Esophagus squamous epithelium (tissue), 5 donors: ENCODE measurements at places on chromosomes 4 and X.

GRCh38 chr4:151700566-151701316 lies 60.1 kb downstream of the GATB start:
- DNase-seq: no peak

DNA sequence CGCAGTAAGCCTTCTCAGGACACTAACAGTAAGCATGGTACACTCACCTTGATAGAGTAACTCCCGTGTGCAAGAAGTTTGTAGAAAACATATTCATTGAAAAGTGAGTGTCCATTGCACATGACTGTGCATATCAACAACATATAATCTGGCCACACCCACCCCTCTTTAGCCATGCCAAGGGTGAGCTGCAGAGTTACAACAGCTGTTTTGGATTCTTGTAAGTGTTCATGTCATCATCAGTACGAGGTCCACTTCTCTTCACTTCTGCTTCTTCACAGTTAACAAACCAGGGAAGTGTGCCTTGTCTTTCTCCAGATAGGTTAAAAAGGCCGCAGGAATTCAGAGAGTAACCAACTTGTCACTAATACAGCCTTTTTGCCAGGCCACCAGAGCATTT lies 116.6 kb downstream of the IRF2 start:
- DNase-seq: no peak

DNA sequence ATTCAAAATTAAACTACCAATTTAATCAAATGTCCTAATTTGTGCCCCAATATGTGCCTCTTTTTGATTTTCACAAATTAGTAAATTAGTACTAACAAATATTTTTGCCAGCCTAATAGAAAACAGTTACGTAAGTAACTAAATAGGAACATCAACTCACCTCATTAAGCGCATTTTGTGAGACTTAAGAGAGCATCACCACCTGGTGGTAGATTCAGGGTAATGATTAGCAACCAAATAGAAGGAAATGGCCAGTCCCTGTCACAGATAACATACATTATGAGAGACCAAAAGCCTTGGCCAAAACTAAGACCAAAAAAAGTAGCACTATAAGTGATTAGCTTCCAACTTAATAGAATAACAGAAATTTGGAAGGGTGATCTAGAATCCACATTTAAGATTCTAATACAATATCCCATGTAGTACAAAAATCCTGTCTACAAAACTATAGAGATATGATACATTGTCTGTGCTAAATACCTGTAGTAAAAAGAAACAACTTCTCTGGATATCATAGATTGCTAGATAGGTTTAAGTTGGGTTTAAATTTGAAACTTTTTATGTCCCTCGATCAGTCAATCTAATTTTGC lies 46.7 kb downstream of the C4orf46 start:
- DNase-seq: no peak

GRCh38 chr4:16154451-16154850 lies 70.6 kb upstream of the PROM1 start:
- DNase-seq: no peak

DNA sequence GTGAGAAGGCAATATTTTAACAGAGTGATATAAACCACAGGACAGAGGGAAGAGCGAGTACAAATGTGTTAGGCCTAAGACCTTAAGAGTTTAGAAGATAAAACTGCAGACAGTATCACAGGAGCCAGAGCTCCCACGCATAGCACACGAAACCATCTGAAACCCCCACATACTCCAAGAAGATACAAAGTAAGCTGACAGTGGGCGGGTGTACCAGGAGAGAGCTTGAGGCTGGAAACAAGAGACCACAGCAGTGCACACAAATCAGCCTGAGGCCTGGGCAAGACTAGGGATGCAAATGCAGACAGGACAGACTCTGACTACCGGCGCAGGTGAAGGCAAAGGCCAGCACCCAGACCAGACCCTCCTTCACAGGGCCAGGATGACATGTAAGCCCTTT lies 54.1 kb upstream of the ARHGAP24 start:
- DNase-seq: no peak

GRCh38 chr4:44563496-44563895 lies 87.9 kb downstream of the YIPF7 start:
- DNase-seq: no peak

DNA sequence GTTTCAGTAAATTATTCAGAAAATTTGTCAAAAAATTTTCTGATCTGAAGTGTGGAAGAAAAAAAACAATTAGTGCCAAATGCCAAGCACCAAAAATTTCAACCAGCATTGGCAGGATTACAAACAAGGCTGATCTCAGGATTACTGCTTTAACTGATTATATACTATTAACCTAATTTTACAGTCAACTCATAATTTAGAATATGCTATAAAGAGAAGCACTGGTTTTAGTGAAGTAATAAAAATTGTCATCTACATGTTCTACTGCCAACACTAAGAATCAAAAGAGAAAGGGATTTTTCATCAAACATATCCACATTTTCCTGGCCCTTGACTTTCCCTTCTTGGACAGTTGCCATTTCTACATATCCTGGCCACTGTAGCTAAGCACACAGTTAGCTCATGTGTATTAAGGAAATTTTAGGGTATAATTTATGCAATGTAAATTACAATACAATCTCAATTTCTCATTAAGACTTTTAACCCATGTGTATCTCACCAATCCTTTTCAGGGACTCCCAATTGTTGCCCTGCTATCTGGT lies 33.8 kb downstream of the THOC2 start:
- no peak for DNase-seq

DNA sequence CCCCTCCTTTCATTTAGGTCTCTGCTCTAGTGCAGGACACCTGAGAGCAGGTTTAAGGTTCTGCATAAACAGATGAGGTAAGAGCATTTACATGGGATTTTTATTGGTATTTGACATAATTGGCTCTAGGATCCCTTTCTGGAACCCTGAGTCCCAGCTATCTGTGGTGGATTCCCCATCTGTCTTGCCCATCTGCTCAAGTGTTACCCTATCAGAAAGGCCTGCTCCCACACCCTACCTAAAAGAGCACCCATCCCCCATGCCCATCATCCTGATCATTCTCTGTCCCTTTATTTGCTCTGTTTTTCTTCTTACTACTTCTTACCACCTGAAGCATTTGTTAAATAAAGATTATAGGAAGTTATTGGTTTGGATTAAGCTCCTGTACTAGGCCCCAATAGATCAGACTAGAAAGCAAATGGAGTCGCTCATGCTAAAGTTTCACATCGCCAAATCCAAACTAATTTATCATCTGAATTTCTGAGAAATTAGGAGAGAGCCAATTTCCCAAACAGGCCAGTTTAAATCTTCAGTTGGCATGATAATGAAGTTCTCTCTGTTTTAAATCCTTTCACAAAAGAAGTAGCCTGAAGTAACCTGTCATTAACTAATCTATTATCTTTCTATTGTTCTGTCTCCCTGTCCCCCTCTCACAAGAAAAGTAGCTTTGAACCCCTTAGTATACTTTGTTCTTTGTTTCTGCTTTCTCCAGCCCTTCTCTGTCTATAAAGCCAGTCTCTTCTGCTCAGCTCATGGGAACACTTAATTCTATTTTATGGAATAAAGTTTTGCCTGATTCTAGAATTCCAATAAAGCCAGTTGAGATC lies 178.6 kb downstream of the ZNF674 start:
- DNase-seq: no peak

GRCh38 chrX:24027985-24028384 lies 999 bp upstream of the KLHL15 start:
- no peak for DNase-seq

DNA sequence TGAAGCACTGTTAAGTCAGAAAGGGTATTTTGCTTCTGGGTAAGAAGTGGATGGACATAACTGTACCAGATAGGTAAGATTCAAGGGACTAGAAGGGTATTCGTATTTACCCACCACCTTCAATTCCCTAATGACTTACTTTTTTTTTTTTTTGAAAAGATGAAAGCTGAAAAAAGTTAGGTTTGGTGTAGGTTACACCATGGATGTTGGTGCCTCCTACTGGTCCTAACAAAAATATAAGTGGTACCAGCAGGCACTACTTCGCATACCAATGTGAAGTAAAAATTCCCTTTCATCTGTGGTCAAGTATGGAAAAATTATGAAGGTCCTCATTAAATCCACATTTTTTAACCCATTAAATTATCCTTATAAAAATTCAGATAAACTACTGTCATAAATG lies 7.2 kb downstream of the ANKRD17 start:
- no peak for DNase-seq

DNA sequence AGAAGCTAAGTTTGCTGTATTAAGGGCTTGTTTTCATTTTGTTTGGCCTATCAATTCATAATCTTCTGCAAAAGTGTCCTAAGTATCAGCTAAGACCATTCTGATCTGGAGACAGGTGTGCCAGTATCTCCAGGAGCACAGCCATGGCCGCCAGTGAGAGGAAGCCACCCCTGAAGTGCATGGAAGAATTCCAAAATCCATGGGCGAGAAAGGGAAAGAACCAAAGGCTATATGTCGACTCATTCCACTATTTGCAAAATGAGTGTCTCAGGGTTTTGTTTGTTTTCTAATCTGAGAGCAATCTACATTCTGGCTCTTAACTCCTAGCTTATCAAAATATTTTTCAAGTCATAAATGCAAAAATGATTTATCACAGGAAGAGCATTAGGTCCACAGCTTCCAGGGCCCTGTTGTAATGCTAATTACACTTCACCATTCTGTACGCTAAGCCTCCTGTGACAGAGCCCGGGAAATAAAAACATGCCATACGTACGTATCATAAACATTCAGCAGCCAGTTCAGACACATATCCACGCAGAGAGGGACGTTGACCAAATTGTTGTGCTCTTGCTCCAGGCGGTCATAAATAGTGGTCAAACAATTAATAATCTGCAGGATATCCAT lies 137.3 kb upstream of the FTHL17 start:
- no peak for DNase-seq

- DNase-seq: no peak
Measured at GRCh38 chr4:36420111-36420679, 138.8 kb downstream of the DTHD1 start.

- DNase-seq: no peak
Measured at GRCh38 chr4:94498502-94498901, 46.8 kb downstream of the PDLIM5 start.

DNA sequence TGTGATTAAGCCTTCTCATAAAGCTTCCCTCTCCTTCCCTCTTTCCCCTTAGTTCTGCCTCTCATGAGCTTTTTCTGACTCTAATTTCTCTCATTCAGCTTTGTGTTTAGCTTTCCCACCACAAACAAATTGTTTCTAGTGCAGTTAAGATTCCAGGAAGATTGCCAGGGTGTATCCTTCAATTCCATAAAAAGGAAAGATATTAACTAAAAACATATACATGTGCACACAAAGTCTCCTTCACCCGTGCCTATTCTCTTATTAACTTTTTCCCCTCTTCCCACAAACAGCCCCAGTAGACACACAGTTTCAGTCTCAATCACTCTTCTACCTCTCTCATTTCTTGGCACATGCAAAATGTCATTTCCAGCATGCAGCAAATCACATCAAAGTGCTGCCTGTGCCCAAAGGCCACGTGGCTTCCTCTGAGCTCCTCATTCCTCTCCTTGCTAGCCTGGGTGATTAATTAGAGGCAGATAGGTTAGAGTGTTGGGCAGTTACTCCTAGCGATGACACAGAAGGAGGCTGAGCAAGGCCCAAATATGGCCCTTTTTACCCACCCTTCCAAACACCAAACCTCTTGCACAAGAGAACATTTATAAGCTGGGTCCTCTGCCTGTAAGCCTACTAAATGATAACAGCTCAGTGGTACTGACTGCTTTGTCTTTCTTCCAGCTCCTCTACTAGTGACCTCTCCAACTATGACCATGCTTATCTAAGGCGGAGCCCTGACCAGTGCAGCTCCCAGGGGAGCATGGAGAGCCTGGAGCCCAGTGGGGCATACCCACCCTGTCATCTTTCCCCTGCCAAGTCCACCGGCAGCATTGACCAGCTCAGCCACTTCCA lies 159.6 kb downstream of the SOWAHB start:
- DNase-seq: no peak

GRCh38 chrX:95733426-95733825 lies 951.2 kb upstream of the DIAPH2 start:
- no peak for DNase-seq

DNA sequence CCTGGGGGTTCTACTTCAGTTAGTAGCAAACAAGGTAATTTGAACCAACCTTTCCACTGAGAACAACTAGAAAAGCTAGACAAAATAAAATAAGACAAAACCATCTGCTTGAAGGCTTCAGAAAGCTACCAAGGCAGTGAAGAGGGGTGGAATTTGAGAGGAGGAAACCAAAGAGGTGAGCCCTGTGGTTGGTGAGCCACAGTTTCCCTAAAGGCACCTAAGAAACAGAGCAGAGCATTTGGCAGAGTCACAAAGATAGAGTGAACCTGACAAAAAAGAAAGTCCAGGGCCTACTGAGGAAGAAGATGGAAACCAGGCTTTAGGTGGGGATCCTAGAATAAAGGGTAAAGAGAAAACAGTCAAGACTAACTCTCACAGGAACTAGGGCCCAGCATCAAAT lies 44.3 kb downstream of the CHST7 start:
- DNase-seq: no peak

DNA sequence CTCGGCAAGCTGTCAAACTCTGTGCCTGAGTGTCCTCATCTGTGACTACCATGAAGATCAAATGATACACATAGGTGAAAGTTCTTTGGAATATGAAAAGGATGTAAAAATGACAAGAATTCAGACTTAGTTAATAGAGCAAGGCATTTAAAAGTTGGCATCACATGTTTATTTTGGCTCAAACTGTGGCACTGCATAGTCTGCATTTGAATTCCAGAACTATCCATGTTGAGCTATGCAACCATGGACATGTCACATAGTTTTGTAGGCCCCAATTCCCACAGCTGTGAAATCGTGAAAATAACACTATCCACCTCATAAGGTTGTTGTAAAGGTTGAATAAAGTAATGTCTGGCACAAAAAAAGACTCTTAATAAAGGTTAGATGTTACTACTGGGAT lies 33.9 kb downstream of the AFF2 start:
- no peak for DNase-seq

GRCh38 chr4:122619611-122620010 lies 1.3 kb downstream of the IL21 start:
- no peak for DNase-seq

GRCh38 chr4:177023951-177024350 lies 231.2 kb upstream of the VEGFC start:
- DNase-seq: no peak

DNA sequence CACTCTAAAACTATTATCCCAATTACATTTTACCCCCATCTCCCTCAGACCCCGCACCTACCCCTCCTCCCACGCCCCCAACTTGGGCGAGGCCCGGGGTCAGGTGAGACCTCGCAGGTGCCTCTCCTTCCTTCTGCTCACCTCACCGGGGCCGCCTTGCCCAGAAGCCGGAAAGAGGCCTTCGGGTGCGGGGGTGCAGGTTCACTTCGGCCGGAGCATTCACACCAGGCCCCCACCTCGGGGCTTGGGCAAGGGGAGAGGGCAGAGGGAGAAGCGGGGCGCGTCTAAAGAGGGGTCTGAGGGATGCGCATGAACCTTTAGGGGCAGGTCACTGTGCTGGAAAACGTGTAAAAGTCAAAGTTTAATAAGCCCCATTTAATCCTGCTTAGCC lies 427 bp downstream of the ZNF182 start:
- DNase-seq: no peak

GRCh38 chr4:95889662-95890061 lies 49.8 kb downstream of the PDHA2 start:
- DNase-seq: no peak
